ENCODE measurements at places on chromosomes 1 and 21.

DNA sequence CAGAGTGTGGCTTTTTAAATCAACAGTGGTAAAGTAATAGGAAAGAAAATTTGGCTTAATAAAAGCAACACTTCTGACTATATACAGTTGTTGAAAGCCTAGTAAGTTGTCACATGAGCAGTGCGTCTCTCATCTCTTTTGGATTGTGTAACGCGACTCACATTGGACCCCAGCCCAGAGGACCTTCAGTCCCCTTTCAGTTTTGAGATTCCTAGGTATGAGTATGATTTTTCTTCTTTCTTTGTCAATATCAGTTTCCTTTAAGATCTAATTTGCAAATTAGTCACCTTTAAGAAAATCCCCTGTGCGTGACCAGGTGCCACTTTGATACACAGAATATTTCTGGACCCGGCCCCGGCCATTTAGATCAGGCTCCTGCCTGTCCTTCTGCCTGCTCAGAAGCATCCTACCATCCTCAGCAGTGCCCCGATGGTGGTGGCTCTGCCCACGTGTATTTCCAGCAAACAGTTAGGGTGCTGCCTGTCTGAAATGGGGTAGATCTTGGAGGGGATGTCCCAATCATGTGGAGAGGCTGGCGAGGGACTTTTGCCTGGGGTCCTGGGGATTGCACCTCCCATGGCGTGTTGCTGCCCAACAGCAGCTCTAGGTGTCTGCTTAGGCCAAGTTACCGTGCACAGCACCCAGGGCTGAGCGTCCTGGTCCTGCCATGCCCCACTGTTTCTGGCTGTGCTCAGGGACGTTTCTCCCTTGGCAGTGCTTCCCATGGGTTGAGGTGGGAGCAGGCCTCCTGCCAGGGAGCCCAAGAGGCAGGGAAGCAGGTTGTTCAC lies 21.1 kb downstream of the SNAP47 start:
- no peak for DNase-seq

- no peak for DNase-seq
Observed at GRCh38 chr1:218985424-218985984, 188.2 kb upstream of the LYPLAL1 start.

DNA sequence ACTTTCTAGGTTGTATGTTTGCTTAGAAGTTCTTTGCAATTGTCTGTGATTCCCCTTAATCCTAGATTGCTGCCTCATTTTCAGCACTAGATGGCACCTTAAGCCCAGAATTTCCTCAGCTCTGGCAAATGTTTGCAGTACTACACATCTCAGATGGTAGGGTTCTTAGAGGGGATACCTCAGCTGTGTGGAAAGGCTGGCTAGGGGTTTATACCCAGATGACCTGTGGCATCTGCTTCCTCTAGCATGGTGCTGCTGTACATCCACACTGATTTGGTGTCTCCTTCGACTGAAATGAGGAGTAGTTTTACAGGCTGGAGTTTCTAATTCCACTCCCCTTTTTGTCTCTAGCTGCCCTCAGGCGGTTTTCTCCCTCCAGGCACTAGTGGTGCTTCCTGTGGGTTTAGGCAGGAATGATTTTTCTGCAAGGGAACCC lies 23.5 kb downstream of the ASB17 start:
- no peak for DNase-seq

- DNase-seq: no peak
Observed at GRCh38 chr1:205291596-205291995, 29.9 kb downstream of the NUAK2 start.

- DNase-seq: no peak
Observed at GRCh38 chr1:175865041-175865766, 121.8 kb upstream of the TNR start.

GRCh38 chr1:151620286-151620685 lies 8.4 kb downstream of the SNX27 start:
- DNase-seq: no peak

DNA sequence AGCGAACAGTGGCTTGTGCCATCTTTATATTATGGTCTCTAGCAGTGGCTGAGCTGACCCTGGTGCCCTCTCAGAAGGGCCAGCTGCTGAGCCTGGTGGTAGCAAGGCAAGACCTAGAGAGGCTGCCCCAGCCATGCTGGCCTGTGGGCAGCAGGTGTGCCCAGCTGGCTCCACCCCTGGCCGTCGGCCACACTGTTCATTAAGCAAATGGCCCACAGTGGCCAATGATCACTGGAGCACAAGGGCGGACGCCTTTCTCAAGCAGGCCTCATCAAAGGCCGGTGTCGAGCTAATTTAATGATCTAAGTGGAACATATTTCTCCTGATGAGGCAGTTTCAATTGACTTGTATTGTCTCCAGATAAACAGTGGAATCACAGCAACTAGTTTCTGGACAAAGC lies 89.4 kb downstream of the GRIK3 start:
- no peak for DNase-seq

GRCh38 chr1:50970509-50970887 lies 453 bp downstream of the CDKN2C start:
- no peak for DNase-seq

GRCh38 chr1:22331618-22332423 lies 119.8 kb upstream of the ZBTB40 start:
- DNase-seq: no peak

GRCh38 chr1:219518907-219519248 lies 94.0 kb downstream of the ZC3H11B start:
- DNase-seq: no peak

DNA sequence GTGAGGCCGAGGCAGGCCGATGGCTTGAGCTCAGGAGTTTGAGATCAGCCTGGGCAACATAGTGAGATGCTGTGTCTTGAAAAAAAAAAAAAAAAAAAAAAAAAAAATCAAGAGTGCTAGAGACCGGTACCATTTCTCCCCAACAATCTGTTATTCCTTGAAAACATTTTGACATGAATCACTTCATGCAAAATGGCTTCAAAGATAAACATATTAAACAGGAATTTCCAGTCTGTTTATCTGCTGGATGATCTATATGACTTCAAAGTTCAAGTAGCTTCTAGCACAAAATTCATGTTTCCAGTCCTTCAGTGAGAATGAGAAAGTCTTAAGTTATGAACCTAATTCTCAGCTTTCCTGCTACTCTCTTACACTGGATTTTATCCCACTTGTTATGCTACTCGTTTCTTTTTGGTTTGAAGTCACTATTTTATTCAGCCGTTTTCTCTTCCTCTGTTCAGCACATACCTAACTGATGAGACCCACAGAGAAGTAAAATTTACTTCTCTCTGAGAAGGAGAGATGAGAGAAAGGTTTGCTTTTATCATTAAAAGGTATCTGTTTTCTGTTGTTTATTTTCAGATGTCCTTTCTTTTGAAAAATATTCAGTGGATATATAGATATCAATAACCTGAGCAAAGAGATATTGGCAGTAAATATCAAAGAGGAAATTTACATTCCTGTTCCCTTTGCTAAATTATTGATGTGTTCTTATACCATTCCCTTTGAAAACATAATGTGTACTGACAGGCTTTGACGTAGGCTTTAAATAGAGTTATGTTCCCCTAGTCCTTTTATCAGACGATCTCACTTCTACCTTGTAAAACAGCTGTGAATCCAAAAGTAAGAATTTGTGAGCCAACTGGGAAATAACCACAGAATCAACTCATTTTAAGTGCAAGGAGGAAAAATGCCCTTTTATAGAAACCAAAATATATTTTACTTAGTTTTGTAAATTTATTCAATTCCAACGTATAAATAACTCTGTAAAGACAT lies 38.2 kb downstream of the CD46 start:
- no peak for DNase-seq

DNA sequence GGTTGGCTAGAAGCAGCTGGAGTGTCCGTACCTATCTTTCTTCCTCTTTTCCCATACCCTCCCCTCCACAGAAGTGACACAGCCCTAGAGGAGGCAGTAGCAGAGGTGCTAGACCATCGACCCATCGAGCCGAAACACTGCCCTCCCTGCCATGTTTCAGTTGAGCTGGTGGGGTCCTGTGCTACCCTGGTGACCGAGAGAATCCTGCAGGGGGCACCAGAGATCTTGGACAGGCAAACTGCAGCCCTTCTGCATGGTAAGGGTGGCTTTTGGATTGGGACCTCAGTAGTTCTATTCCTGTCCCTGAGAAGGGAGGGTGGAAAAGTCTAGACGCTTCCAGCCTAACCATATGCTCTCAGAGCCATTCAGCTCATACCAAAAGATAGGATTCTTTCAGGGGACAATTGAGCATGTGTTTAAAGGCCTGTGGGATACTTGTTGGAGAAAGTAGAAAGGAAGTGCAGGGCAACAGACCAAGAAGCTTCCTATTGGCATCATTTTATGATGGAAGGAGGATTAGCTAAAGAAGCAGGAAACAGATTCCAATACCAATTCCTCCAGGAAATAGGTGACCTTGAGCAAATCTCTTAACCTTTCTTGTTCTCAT lies 11.7 kb upstream of the BNIPL start:
- no peak for DNase-seq
